ENCODE measurements at places on chromosomes 5 and 9.
A peak's percentile ranks its signal among the peaks of the same experiment; 100 is the strongest.

DNA sequence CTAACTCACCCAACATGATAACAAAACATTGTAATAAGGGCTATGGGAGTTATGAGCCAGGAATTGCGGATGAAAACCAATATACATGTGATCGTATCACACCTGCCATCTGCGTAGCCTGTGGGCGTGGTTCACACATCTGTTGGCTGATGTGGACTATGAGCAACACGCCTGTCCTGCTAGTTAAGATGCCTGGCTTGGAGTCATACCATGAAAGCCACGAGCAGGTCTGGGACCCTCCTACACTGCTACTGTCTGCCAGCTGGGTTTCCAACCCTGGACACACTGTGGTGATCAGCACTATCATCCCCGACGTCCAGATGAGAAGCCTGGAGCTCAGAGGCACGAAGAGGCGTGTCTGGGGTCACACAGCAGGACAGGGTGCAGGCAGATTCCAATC, 40.2 kb downstream of the STK10 start:
- DNase-seq, result no peak

DNA sequence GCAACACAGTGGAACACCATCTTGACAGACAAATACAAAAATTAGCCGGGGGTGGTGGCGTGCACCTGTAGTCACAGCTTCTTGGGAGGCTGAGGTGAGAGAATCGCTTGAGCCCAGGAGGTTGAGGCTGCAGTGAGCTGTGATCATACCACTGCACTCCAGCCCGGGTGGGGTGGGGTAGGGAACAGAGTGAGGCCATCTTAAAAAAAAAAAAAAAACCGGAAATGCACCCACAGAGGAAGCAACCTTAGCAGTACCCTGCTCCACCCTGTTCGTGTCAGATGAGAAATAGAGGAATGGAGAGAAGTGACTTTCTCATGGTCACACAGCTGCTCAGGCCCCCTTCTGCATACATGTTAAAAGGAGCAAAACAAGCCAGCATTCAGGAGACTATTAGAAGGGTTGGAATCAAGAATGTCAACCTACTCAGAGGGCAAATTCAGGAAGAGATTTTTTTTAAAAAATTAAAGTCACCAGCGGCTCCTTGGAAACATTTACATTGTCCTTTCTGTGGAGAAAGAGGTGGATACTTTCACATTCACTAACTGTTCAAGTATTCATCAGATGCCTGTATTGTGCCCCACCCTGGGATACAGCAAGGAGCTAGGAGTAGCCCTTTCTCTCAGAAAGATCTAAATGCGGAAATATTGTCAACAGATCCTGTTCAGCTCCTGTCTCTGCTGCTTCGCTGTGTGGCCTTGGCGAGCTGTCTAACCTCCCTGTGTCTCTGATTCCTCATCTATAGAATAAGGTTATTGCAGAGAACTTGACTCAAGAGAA, 41.0 kb downstream of the CYFIP2 start:
- no peak for DNase-seq

GRCh38 chr5:35035271-35035670, 12.5 kb downstream of the AGXT2 start:
- DNase-seq, result no peak

GRCh38 chr9:134970719-134971118, 53.0 kb upstream of the FCN1 start:
- DNase-seq, result no peak

DNA sequence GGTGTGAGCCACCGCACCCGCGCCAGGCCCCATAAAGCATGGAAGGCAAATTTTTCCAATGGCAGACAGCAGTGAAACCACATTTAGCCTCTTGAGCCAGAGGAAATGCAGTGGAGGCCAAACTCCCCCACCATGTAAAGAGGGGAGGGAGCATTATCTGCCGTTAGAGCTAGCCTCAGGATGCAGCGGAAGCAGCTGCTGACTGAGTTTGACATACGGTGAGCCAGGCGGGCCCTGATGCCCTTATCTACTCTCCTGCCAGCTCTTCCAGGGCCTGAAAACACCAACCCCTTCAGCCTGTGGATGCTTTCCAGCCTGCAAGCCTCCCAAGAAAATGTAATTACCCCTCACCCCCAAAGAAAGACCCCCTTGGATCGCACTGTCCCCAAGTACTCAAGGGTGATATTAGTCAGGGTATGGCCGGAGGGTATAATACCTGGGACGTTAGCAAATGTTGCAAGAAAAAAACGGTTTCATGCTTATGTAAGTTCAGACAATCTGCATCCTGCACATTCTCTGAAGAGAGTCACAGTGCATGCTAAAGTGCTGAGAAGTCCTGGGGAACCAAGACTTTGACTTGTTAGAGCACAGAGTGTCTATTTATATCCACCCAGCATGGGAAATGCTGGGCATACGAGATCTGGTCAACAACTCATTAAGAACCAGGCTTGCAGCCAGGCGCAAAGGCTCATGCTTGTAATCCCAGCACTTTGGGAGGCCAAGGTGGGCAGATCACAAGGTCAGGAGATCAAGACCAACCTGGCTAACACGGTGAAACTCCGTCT, 11.3 kb upstream of the GGTA1 start:
- DNase-seq, result peak; percentile 39

DNA sequence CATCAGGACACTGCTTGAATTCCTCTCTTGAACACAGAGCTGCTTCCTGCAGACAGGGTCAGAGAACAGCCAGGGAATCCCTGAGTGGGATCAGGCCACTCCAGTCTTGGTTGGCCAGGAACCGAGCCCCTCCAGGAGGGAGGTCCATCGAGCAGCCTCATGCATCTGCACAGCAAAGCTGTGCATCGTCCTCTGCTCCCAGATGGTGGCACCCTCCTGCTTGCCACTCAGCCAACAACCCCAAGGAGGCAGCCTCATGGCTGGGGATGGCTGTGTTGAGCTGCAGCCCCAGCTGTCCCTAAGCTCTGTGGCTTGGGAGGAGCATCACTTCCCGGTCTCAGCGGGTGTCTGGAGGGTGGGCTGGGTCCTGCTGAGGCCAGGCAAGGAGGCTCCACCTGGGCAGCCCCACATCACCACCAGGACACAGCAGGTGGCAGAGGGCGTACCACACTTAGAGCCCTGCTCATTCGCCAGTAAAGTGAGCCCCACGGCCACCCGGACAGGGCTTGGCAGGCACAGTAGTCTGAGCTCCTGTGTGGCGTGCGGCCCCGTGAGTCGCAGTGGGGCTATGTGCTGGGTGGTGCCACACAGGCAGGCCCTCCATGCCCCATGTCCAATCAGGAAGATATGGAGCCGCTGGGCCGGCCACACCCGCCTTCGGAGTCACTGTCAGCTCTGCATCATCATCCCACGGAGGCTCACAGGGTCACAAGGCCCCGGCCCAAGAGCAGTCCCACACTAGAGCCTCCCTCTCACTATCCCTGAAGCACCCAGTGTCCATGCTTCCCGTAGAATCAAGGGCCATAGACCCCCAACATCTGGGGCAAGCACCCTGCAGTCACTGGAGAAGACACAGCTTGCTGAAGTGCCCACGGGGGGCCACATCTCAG, 11.9 kb downstream of the LPCAT1 start:
- peak; percentile 79 for DNase-seq

- DNase-seq, result no peak
These were observed 25.2 kb downstream of the KDM4C start for GRCh38 chr9:6782981-6783380.

- no peak for DNase-seq
These were observed 290.4 kb downstream of the CSNK1G3 start for GRCh38 chr5:123802298-123802951.

GRCh38 chr5:179452356-179453230, 97.8 kb upstream of the RUFY1 start:
- DNase-seq, result no peak

GRCh38 chr9:15469406-15469805, 41.4 kb downstream of the PSIP1 start:
- DNase-seq, result no peak

DNA sequence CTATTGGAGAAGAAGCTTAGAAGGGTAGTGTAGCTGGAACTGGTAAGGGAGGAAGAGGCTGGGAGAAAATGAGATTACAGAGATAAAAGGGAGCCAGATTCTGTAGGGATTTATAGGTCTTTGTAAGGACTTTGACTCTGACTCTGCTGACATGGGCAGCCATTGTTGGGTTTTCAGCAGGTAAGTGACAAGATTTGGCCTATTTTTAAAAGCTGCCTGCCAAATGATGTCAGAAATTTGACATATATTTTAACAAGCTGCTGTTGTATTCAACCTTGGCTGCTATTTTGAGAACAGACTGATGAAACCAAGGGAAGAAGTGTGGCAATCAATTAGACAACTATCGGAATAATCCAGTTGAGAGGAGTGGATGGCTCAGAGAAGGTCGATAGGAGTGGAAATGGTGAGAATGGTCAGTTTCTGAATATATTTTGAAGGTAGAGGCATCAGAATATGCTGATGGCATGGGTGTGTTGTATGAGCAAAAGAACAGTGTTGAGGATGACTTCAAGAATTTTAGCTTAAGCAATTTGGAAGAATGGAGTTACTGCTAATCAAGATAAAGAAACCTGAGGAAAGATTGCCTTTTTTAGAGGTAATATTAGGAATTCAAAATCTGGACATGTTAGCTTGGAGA, 56.8 kb downstream of the KCTD16 start:
- DNase-seq, result no peak

DNA sequence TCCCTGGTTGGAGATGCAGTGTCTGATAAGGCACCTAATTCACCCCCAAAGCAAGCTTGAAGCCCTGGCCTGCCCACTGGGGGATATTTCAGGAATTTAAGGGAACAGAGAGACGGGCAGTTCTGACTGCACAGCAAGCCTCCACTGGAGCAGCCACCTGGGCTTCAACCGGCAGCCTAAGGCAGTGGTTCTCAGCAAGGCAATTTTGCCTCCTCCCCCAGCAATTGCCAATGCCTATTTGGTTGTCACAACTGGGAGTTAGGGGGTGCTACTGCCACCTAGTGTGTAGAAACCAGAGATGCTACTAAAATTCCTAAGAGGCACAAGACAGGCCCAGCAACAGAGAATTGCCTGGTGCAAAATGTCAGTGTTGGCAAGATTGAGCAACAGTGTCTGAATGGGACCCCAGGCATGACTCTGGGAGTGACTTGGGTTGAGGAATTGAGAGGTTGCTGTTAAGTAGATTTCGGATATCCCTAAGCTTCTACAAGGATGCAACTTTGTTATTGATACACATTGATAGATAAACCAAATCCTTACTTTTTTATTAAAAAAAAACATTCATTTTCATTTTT, 58.7 kb upstream of the CTSL start:
- DNase-seq, result no peak

DNA sequence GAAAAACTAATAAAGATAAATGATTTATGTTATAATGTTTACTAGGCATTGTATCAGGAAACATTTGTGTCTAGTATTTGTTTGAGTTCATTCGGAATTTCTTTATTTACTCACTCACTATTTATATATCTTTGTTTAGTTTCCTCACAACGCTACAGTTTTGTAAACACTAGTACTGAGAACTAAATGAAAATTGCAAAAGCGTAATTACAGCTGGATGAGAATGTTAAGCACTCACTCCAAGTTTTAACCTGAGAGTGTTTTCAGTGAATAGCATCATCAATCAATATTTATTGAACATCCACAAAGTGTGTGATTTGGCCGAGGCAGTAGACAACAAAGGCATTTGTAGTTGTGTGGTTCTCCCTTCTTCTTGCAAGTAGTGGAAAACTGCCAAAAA, 969.6 kb upstream of the DMAC1 start:
- no peak for DNase-seq

DNA sequence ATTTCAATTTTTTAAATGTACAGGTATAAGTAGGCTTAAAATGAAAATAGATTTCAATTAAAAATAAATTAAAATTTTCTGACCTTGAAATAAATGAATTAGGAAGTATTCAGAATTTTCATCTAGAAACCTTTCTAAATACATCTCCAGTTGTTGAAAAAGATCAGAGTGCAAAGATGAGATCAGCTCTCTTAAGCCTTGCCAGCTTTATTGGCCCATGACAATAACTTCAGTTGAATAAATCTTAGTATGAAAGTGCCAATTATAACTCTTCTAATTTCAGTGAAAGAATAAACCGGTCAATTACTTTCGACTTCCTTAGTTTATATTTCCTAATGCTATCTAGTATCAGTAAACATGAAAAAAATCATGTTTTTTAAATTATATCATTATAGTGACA, 117.4 kb downstream of the FBXL17 start:
- DNase-seq, result no peak

DNA sequence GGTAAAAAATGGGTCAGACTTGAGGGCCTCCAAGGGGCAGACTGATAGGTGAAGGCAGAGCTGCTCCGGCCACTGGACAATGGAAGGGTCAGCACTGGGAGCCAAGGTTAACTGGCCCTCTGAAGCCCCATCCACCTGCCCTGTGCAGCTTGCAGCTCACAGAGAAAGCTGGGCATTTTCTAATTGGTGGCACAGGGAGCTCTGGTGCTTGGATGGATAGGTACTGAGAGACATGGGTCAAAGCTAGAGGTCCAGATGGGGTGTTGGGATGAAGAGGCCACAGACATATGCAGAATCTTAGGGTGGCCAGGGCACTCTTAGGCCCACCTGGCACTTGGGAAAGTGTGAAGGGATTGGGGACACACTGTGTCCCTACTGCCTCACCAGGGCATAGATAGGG, 29.5 kb upstream of the SARDH start:
- DNase-seq, result no peak

- peak; percentile 46 for DNase-seq
These were observed 33.7 kb downstream of the SSBP2 start for GRCh38 chr5:81717226-81717625.

DNA sequence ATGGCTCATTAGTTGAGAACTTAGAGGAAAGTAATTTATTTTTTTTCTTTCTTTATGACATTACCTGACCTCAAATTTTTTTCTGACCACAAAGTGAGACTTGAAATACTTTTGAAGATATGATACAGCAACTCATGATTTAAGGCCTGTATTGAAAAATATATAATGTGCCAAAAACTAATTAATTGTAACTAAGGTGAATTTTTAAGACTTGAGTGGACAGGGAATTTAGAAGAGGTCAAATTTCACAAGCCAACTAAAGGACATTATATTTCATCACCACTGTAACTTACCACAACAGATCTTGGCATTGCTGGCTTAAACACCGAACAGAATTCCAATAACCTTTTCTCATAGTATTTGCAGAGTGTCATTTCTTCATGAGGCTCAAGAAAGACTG, 1.8 kb downstream of the CCNH start:
- DNase-seq, result peak; percentile 96

- no peak for DNase-seq
These were observed 60.1 kb upstream of the ZNF608 start for GRCh38 chr5:124806373-124807077.

- DNase-seq, result no peak
These were observed 182.4 kb downstream of the ARRDC3 start for GRCh38 chr5:91200692-91201091.

- DNase-seq, result peak; percentile 6
These were observed 136.2 kb downstream of the FANCC start for GRCh38 chr9:95181226-95181818.

GRCh38 chr5:38639377-38640358, 83.2 kb upstream of the LIFR start:
- DNase-seq, result no peak

- no peak for DNase-seq
These were observed 404.1 kb downstream of the PTPRD start for GRCh38 chr9:10208691-10209069.

DNA sequence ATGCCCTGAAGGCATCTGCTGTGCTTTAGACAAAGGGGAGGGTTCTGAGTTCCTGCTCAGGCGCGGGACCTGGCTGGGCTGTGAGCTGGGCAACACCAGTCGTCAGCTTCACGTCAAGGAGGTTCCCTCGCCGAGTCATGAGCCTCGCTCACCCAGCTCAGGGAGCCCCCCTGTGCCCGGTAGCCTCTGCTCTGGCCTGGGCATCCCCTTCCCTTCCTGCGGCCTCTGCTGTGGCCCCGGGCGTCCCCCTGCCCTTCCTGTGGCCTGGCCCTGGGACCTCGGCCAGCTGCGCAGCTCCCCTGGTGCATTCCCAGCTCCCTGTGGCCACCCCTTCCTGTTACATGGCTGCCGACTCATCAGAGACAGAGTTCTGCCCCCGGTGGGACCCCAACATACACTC, 29.8 kb downstream of the TERT start:
- no peak for DNase-seq

All from HFFc6 (cell line).